Smooth muscle cell of trachea (primary cell): ENCODE measurements at places on chromosomes 3 and 15. TPM values are rescaled to one million over a fixed set of nuclear protein-coding genes. Genes with fewer than 3 reads are reported as not detected.

Gene LIPH
- total RNA-seq, result not detected in 2 replicates

Gene TMEM212
- not detected in 2 replicates for total RNA-seq

Gene DNASE1L3
- not detected in 2 replicates for total RNA-seq

Gene GOLGA6L7
- total RNA-seq, result not detected in 2 replicates

Gene RGMA
- total RNA-seq, result 4.6 and 5.4 TPM in 2 replicates
